ENCODE measurements at places on chromosomes 16 and 17. TPM values are rescaled to one million over a fixed set of nuclear protein-coding genes. Genes with fewer than 3 reads are reported as not detected.

DNA sequence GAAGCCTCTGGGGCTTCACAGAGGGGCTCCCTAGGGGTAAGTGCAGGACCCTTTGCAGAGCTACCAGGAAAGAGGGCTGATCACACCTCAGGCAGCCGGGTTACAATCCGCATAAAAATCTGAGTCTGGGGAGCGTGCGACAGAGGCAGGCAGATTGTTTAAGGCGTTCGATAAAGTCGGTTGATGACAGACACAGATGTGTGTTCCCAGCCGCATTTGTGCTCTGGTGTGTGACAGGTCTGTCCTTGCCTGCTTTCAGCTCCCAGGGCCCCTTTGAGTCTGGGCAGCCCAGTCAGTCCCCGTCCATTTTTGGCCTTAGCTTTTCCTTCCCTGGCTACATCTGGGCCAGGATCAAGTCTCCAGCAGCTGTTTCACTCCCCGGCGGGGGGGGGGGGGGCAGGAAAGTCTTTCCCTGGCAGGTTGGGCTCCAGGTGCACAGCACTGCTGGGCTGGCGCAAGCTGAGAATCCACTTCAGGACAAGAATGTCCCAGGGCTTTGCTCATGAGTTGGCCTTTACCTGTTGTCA, 1.3 kb upstream of the ZACN start:
- peak overlapping the region; percentile 5 for H3K4me3 ChIP-seq
- peaks cover 26% of the 10 kb centered on the region for H3K4me1 ChIP-seq
- no peak overlapping the region for H3K27ac ChIP-seq
- no peaks in the 10 kb centered on the region for H3K36me3 ChIP-seq
- H3K27me3 ChIP-seq = peaks cover 56% of the 10 kb centered on the region

Gene C17orf113
- 3.7 TPM for total RNA-seq

GRCh38 chr17:67680445-67681224, 37.1 kb upstream of the NOL11 start:
- H3K27ac ChIP-seq = no peak overlapping the region
- no peak for DNase-seq
- no peak overlapping the region for H3K4me3 ChIP-seq
- H3K36me3 ChIP-seq = peaks cover 2% of the 10 kb centered on the region

Gene CD7
- total RNA-seq = 0.31 TPM

DNA sequence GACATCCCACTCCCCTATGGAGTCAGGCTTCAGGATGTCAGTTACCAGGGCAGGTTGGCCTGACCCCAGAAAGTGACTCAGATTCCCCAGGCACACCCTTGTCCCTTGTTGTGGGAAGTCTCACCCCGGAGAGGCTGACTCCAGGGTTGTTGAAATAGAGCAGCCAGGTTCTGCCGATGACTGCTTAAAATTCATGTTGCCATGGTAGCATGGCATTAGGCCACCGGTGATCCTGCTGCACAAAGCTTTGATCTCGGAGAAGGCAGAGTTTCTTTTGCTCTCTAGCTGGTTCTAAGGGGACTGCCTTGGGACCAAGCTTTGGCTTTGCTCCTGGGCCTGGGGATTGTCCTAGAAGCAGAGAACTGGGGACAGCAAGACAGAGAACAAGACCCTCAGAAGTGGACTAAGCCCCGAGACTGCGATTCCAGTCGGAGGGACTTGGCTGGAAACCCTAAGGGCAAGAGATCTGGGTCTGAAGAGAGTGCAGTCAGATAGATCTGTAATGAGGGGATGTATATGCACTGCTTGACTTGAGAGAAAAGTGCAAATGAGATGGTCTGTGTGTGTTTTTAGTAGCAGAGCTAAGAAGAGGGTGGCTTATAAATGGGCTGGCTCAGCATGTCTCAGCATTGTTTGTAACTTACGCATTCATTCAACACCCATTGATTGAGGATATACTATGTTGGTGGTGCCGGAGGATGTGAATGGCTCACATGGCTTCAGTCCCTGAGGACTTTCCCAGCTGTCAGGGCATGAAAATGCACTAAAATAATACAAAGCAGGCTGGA, 106.9 kb downstream of the RGS9 start:
- H3K27ac ChIP-seq = no peak overlapping the region
- H3K36me3 ChIP-seq = no peaks in the 10 kb centered on the region
- no peak for DNase-seq
- no peak overlapping the region for H3K4me3 ChIP-seq

GRCh38 chr16:75019007-75019406, 20.2 kb downstream of the ZNRF1 start:
- peaks cover 30% of the 10 kb centered on the region for H3K36me3 ChIP-seq
- no peak overlapping the region for H3K27ac ChIP-seq
- no peak for DNase-seq
- H3K4me1 ChIP-seq = peaks cover 6% of the 10 kb centered on the region
- H3K27me3 ChIP-seq = no peaks in the 10 kb centered on the region

- H3K4me1 ChIP-seq = peaks cover 8% of the 10 kb centered on the region
- DNase-seq = no peak
- H3K36me3 ChIP-seq = no peaks in the 10 kb centered on the region
- H3K27ac ChIP-seq = peak overlapping the region; percentile 91
These were observed 45.2 kb upstream of the LCMT1 start for GRCh38 chr16:25066426-25066746.

GRCh38 chr17:76538941-76539570, 788 bp upstream of the PRCD start:
- no peaks in the 10 kb centered on the region for H3K36me3 ChIP-seq
- peak overlapping the region; percentile 67 for H3K4me3 ChIP-seq
- H3K27ac ChIP-seq = no peak overlapping the region
- DNase-seq = no peak

DNA sequence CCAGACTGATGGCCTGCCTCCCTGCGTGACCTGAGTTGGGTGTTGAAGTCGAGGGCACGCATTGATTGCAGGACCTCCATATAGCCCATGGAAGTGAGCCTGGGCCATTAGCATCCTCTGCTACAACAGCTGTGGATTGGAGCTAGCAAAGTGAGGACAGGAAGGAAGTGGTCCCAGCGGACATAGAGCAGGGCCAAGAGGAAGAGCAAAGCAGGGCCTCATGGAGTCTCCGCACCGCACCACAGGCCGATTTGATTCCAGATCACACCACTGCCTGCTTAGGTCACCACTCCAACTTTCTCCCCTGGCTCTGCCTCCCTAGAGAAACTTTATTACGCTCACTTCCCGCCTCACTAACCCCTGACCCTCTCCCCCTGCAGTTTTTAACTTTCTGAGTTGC, 10.7 kb upstream of the UBTF start:
- H3K4me1 ChIP-seq = peaks cover 4% of the 10 kb centered on the region
- no peaks in the 10 kb centered on the region for H3K36me3 ChIP-seq
- peak overlapping the region; percentile 59 for H3K27ac ChIP-seq
- no peak overlapping the region for H3K4me3 ChIP-seq
- no peaks in the 10 kb centered on the region for H3K27me3 ChIP-seq
- DNase-seq = no peak

Gene KRTAP9-8
- not detected for total RNA-seq

- peaks cover 4% of the 10 kb centered on the region for H3K36me3 ChIP-seq
- H3K27me3 ChIP-seq = no peaks in the 10 kb centered on the region
- H3K27ac ChIP-seq = no peak overlapping the region
- H3K4me1 ChIP-seq = peaks cover 12% of the 10 kb centered on the region
- H3K4me3 ChIP-seq = peak overlapping the region; percentile 74
- DNase-seq = no peak
These were observed 1.3 kb upstream of the CENPV start for GRCh38 chr17:16354585-16354984.

GRCh38 chr17:28597606-28598383, 1.0 kb downstream of the SPAG5 start:
- H3K36me3 ChIP-seq = peaks cover 1% of the 10 kb centered on the region
- peak overlapping the region; percentile 81 for H3K4me3 ChIP-seq
- peaks cover 13% of the 10 kb centered on the region for H3K4me1 ChIP-seq
- no peaks in the 10 kb centered on the region for H3K27me3 ChIP-seq
- DNase-seq = no peak

DNA sequence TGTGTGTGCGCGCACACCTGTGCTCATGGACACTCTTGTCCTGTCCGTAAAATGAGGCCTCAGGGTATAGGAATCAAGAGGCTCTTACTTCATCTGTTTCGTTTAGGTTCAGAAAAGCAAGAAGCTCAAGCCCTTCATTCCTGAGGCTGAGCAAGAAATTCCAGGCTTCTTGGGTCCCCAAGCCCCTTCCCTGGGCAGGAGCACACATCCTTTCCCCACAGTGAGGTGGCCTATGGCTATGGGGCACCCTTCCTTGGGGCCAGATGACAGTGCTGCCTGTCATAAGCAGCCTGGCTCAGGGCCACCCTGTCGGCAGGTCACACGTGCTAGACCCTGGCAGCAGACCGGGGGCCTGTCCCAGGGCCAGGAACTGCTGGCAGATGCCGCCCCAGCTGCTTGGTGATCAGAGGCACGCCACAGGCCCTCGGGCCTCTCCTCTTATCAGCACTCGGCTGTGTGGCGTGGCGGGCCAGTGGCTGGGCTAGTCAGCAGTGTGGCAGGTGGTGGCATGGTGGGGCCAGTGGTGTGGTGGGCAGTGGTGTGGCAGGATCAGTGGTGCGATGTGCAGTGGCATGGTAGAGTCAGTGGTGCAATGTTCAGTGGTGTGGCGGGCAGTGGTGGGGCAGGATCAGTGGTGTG, 50.2 kb downstream of the NKD1 start:
- no peaks in the 10 kb centered on the region for H3K36me3 ChIP-seq
- H3K27me3 ChIP-seq = peaks cover 6% of the 10 kb centered on the region
- DNase-seq = no peak
- H3K4me3 ChIP-seq = no peak overlapping the region

GRCh38 chr17:64102627-64103390, 27.1 kb downstream of the ERN1 start:
- peaks cover 14% of the 10 kb centered on the region for H3K4me1 ChIP-seq
- H3K27me3 ChIP-seq = no peaks in the 10 kb centered on the region
- no peak overlapping the region for H3K4me3 ChIP-seq
- no peak overlapping the region for H3K27ac ChIP-seq
- DNase-seq = no peak

DNA sequence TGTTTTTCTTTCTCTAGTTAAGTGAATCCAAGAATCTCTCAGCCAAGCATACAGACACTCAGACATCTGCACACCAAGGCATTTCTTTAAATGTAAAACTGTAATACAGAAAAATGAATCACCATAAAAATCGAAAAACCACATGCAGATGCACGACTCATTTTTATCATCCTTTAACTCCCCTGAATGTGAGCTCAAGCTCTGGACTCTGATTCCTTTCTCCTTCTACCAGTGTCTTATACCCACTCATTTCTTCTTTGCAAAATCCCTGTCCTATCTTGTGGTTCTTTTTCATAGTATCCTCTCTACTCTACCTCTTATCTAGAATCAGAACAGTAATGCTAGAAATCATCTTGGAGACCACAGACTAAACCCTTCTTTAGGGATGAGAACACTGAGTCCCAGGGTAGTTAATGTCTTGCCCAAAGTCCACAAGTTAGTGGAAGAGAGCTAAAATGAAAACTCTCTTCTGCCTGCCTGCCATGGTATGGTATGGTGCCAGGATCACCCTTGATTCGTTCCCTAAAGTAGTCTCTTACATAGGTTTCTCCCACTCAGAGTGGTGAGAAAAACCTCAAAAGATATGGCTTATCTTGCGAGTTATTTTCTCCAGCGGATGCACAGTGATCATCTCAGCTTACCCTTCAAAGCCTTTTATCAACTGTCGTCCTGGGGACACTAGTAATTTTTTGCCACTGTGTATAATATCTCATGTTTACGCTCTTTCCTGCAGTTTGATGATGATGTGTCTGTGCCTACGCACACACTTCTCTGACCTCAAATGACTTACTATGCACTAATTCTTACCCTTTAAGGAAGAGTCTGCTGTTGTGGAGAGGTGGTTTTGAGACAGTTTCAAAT, 30.2 kb downstream of the BRD7 start:
- H3K4me3 ChIP-seq = no peak overlapping the region
- H3K4me1 ChIP-seq = peaks cover 2% of the 10 kb centered on the region
- H3K36me3 ChIP-seq = peaks cover 26% of the 10 kb centered on the region
- DNase-seq = no peak
- H3K27me3 ChIP-seq = no peaks in the 10 kb centered on the region

- no peaks in the 10 kb centered on the region for H3K27me3 ChIP-seq
- H3K36me3 ChIP-seq = peaks cover 12% of the 10 kb centered on the region
- DNase-seq = no peak
- H3K4me3 ChIP-seq = no peak overlapping the region
These were observed 22.7 kb downstream of the MPP3 start for GRCh38 chr17:43810226-43810715.

Data from progenitor cell of endocrine pancreas (in vitro differentiated cells).